Thymus (tissue), 14 donors: ENCODE measurements at places on chromosomes 11 and 22.

- DNase-seq: no peak
Observed at GRCh38 chr11:7252683-7253213, 1.0 kb downstream of the SYT9 start.

DNA sequence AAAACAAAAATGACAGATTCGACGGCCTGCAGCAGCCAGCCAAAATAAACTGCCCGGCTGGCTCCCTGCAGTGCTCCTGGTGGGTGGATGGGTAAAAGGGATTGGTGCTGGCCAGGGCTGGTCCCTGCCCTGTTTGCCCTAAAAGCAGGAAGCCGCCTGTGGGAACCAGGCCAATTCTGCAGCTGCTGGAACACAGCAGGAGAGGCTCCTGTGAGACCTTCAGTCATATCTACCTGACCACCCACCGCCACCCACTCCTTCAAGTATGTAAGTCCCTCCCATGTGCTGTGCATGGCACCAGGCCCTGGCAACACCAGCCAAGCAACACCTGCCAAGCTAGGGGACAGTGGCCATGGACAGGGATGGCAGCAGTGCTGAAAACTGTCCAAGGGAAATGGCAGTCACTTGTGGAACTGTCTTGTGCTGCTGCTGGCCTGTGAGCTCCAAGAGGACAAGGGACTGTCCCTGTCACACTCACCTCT is 48.7 kb upstream of the ARFGAP3 start:
- DNase-seq: no peak

- DNase-seq: no peak
Observed at GRCh38 chr11:126543691-126544090, 188.2 kb downstream of the ST3GAL4 start.

GRCh38 chr11:119153049-119153818 is 4.4 kb downstream of the ABCG4 start:
- no peak for DNase-seq

- no peak for DNase-seq
Observed at GRCh38 chr11:61602775-61603569, 22.1 kb upstream of the SYT7 start.

DNA sequence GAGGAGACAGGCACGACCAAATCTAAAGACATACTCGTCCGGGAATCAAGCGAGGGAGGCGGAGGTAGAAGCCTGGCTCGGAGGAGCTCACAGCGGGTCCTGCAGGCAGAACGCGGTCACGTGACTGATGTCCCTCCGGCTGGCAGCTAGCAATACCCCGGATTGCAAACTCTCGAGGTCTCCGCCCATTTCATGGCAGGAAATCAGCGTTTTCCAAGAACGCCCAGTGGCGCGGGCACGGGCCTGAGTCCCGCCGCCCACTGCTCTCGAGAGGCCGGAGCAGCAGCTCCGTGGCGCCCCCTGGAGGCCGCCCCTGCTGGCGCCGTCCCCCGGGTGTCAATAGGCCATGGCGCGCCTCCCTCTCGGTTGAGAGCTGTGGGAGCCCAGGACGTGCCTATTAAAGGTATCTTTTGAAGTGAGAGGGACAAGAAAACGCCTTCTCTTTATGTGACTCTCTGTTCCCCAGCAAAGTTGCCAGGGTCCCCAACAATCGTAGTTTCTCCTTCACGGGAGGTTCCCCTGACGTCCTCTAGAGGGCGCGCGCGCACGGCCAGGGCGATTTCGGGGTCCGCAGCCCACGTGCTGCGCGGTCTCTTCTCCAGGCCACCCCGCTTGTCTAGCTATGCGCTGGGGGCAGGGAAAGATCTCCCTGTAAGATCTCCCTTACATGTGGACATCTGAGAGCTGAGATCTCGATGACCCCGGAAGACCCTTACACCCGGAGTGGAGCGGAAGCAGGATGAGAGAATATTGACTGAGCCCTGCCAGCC is 37.3 kb upstream of the RBFOX2 start:
- no peak for DNase-seq

DNA sequence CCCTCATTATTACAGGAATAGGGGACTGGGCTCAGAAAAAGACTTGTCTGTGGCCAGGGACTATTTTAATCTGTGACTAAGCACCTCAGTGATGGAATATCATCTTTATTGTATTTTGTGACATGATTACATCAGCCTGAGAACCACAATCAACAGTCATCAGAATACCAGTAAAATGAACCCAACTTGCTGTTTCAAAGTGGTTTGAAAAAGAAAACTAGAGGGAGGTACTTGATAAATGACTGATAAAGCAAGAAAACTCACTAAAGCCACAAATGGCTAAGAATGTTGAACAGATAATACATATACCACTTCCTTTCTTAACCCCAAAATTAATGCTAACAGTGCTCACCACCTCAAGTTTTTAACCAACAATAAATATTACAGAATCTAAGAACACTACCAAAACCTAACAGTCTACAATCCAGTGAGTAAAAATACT is 155.7 kb downstream of the ATG16L2 start:
- DNase-seq: no peak

DNA sequence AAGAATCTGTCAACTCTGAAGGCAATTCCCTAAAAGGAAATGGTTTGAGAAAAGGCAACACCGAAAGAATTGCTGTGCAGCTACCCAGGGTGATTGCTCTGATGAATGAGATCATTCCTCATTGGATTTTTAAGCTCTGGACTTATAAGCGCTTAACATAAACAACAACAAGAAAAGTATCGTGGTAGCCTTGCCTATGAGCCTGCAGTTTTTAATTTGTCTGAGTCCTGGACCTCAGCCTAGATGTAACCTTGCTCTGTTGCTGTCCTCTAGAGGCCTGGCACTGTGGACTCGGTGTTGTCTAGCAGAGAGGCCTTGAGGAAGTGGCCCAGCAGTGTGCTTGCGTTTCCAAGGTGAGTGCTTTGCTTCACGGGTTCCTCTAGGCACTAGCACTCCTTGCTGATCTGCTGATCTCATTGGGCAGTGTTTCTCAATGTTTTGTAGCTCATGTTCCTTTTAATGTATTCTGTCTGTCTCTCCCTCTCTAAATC is 20.4 kb downstream of the CCDC81 start:
- no peak for DNase-seq

GRCh38 chr22:43826142-43827002 is 14.3 kb upstream of the EFCAB6 start:
- no peak for DNase-seq

DNA sequence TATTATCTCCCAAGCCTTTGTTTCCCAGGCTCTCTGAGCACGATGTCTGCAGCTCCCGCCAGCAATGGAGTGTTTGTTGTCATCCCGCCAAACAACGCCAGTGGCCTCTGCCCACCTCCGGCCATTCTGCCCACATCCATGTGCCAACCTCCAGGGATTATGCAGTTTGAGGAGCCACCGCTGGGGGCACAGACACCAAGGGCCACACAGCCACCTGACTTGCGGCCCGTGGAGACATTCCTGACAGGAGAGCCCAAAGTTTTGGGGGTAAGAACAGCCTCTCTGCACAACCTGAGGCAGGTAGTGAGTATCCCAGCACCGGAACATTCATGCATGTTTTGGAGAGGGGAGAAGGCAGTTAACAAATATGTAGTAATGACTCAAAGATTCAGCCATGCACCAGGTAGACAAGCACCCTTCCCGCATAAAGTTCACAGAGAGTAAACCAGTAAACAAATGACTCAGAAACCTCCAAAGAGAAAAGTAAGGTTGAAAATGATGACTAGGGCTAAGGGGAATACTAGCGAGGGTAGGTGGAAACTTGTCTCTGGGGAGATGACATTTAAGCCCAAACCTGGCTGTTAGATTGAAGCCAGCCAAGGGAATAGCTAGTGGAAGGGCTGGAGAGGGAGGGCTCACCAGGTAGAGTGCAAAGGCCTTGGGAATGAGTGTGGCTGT is 7.2 kb downstream of the MS4A15 start:
- DNase-seq: no peak

DNA sequence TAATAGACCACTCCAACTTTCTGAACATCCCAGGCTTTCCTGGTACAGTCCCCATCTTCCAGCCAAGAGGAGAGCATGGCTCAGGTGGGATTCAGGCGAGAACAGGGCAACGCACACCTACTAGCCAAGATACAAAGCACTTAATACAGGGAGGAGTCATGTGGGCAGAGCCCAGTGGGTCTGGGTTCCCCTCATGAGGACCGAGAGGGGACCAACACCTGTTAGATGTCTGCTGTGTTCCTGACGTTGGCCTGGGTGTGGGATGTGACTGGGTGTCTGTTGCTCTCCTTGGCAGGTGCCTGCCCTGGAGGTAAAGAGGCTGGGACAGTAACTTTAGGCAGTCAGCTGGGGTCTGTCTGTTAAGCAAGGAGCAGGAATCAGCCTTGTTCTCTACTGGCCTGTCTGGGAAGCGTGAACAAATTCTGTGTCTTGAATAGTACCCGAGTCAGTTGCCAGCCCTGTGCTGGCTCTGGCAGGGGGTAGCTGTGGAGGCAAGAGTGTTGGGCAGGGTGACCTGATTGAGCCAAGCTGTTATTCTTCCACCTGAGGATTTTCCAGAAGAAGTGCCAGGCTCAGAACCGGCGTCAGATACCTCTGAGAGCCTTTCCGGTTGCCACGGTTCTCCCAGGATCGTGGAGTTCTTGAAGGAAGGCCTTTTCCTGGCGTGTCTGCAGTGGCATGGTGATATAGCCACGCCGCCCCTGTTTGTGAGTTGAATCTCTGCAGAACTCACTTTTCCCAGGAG is 56.3 kb downstream of the BCR start:
- DNase-seq: no peak

- no peak for DNase-seq
Observed at GRCh38 chr11:2434008-2434407, 10.3 kb downstream of the TRPM5 start.

GRCh38 chr11:96168623-96169022 is 174.4 kb downstream of the MAML2 start:
- DNase-seq: no peak
